T47D (cell line): ENCODE measurements at places on chromosomes 5 and 9.

GRCh38 chr9:124264823-124265233, 7.1 kb downstream of the NEK6 start:
- no peak for DNase-seq

GRCh38 chr9:15982182-15982581, 429.3 kb downstream of the CCDC171 start:
- no peak for DNase-seq

GRCh38 chr5:54615381-54615780, 97.8 kb downstream of the SNX18 start:
- no peak for DNase-seq

DNA sequence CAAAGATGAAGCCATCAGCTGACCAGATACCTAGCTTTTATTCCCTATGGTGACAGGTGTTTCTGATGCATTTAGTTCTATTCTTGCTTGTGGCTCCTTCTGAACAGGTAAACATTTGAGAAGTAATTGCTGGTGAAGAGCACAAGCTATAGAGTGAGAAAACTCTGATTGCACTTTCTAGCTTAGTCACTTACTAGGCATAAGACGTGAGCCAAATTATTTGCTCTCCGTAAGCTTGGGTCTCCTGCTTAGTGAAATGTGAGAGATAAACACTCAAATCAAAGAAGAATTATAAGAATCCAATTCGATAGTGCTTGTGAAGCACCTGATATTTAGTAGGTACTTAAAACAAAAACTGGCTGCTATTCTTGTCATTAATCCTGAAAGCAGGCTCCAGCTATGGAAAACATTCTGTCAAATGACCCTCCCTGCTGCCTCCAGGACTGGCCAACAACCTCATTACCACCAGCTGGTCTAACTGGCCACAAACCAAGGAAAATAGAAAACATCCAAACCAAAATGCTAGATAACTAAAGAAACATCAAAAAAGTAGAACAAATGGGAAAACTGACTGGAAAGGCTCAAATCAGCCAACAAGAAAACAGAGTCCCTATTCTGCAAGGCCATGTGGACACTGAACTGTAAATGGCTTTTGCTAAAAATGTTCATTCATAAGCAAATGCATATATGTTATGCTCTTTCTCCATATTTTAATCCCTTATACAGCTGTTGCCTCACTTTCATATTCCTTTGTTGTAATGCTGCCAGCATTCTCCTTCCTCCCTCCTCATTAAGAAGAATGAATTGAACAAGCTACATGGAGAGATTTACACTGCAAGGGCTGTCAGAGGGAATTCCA, 616.1 kb downstream of the DTWD2 start:
- DNase-seq = no peak

GRCh38 chr9:129458663-129459546, 162.0 kb downstream of the C9orf50 start:
- DNase-seq = no peak
